ENCODE measurements at places on chromosomes 7 and 10.

- no peak for DNase-seq
These were observed 483.6 kb downstream of the NRG3 start for GRCh38 chr10:82358486-82359099.

GRCh38 chr10:72740528-72740927 lies 48.6 kb downstream of the MCU start:
- DNase-seq: no peak

GRCh38 chr10:110700947-110701616 lies 56.9 kb downstream of the RBM20 start:
- no peak for DNase-seq

DNA sequence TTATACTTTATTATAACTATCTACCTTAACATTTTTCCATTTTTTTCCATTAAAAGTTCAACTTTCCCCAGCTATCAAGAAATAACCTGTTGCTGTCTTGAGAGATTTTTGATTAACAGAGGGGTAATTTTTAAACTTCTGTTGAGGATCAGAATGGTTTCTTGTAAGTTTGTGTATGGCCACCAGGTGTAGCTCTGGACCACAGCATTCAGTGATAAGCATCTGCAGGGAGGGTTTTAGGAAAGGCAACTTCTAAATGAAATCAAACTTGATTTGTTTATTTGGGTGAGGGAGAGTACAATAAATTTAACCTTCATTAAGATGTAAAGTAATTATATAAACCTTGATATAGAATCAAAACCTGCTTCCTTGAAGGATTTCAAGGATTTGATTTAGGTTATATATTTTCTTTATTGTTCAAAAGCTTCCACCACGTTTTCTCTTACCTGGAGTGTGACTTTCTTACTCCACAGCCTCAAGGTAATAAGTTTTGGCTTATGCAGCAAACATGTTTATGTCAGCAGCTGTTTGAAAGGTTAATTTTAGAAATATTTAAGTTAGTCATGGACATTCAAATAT lies 153.3 kb downstream of the STK31 start:
- peak; percentile 7 for DNase-seq

GRCh38 chr7:158828133-158829020 lies 932 bp downstream of the ESYT2 start:
- no peak for DNase-seq

GRCh38 chr7:33982425-33982786 lies 77.1 kb downstream of the BMPER start:
- DNase-seq: no peak

GRCh38 chr10:75679536-75679935 lies 248.1 kb downstream of the LRMDA start:
- no peak for DNase-seq

DNA sequence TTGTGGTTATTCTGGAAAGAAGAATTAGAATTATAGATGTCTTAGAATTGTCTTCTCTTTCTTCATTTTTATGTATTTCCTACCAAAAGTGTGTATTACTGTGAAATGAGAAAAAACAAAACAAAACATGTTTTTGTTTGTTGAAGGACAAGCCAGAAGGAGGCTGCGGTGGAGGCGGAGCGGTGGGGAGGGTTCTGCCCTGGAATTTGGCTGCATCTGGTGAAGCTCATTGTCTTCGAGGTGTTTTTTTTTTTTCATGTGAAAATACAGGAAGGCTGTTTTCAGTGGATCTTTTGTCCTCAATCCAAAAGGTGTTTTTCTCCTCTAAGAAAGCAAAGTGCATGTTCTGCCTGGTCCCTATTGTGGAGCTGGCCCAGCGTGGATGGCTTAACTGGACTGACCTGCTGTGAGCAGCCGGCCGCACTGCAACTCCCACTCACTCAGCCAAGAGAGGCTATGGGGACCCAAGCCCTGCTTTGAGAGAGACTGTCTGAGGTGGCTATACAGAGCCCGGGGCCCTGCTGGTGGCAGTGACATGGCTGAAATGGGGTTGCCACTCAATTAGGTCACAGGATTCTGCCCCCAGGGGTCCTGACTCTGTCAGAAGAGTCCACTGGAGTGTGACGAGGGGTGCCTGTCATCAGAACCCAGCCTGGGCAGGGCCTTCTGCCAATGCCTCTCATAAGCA lies 184.9 kb upstream of the MKI67 start:
- no peak for DNase-seq

GRCh38 chr10:45235798-45236220 lies 79.6 kb downstream of the OR13A1 start:
- no peak for DNase-seq

GRCh38 chr10:132606536-132607316 lies 69.1 kb downstream of the INPP5A start:
- DNase-seq: no peak

DNA sequence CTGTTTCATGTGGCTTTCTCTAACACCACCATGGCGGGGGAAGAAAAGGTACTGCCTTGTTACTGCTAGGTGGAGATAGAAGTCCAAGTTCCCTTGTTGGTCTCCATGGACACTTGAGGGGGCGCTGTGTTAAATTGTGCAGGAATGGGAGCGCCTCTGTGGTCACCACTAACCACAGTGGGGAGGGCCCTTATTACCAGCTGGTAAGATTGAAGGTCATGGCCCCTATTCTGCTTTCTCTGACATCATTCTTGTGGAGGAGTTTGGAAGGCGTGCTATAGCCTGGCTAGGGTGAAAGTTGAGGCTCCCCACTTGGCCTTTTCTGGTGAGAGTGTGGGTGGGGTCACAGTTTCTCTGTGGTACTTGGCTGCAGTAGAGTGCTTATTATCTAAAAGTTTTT lies 14.9 kb upstream of the MXI1 start:
- no peak for DNase-seq

DNA sequence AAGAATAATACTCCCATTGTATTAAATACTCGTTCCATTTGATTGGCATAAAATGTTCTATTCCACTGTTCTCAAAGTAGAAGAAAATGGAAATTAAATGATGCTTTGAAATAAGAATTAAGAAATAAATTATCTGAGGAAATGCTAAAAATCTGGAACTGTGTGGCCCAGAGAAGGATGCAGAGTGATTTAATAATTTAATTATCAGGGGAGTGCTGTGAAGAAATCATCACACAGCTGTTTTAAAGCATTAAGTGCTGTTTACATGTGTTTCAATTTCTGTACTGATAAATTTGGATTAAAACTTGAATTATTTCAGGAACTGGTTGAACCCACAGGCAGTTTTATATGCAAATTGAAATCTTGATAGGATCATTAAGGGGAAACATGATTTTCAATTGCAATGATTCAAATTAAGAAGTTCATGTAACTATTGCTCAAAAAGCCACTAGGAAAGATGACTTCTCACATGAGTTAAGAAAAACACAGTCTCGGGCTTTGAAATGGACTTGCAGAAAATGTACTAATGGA lies 56.3 kb downstream of the COL28A1 start:
- DNase-seq: no peak

GRCh38 chr10:131750171-131750895 lies 150.5 kb upstream of the PPP2R2D start:
- no peak for DNase-seq

- DNase-seq: no peak
These were observed 29.8 kb upstream of the VCL start for GRCh38 chr10:73968098-73968521.
